Bladder microvascular endothelial cell (primary cell): ENCODE measurements at places on chromosomes 16 and 17. TPM values are rescaled to one million over a fixed set of nuclear protein-coding genes. Genes with fewer than 3 reads are reported as not detected.

Gene CDH11
- 8.7 and 15.4 TPM in 2 replicates for total RNA-seq

Gene KRT24
- total RNA-seq, result not detected in 2 replicates

Gene TMEM95
- not detected in 2 replicates for total RNA-seq

Gene VAT1L
- total RNA-seq, result 3.9 and 13.8 TPM in 2 replicates

Gene OR1F1
- not detected in 2 replicates for total RNA-seq

Gene ZNF23
- total RNA-seq, result 2.8 and 7.3 TPM in 2 replicates

Gene G6PC1
- not detected in 2 replicates for total RNA-seq

Gene AIPL1
- total RNA-seq, result not detected in 2 replicates

Gene RASD1
- 10.0 and 11.5 TPM in 2 replicates for total RNA-seq

Gene SLC16A13
- total RNA-seq, result 1.5 and 1.9 TPM in 2 replicates

Gene BTBD17
- total RNA-seq, result under 0.01 TPM in 1 of 2 replicates, not detected in the other

Gene VMO1
- 0.13 TPM in 1 of 2 replicates, not detected in the other for total RNA-seq

Gene TM4SF5
- total RNA-seq, result not detected in 2 replicates

Gene ABCA9
- 2.4 and 3.4 TPM in 2 replicates for total RNA-seq

Gene TBC1D3I
- total RNA-seq, result 0.13 TPM in 1 of 2 replicates, not detected in the other

Gene RNF167
- 13.4 and 18.6 TPM in 2 replicates for total RNA-seq
